Kidney tubule cell (primary cell): ENCODE measurements at places on chromosomes 1 and 21.

DNA sequence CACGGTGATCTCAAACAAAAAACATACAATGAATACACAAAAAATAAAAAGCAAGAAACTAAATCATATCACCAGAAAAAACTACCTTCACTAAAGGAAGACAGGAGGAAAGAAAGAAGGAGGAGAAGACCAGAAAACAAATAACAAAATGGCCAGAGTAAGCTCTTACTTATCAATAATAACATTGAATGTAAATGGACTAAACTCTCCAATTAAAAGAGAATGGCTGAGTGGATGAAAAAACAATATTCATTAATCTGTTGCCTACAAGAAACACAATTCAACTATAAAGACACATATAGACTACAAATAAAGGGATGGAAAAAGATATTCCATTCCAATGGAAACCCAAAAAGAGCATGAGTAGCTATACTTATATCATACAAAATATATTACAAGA lies 27.2 kb downstream of the LRIF1 start:
- DNase-seq: no peak

- no peak for DNase-seq
Measured at GRCh38 chr1:152739841-152740240, 18.0 kb upstream of the KPRP start.

- DNase-seq: no peak
Measured at GRCh38 chr1:145979746-145980456, 15.4 kb downstream of the POLR3GL start.

GRCh38 chr1:20626524-20626923 lies 6.7 kb upstream of the PINK1 start:
- no peak for DNase-seq

- no peak for DNase-seq
Measured at GRCh38 chr1:160625725-160626498, 20.9 kb downstream of the SLAMF1 start.

DNA sequence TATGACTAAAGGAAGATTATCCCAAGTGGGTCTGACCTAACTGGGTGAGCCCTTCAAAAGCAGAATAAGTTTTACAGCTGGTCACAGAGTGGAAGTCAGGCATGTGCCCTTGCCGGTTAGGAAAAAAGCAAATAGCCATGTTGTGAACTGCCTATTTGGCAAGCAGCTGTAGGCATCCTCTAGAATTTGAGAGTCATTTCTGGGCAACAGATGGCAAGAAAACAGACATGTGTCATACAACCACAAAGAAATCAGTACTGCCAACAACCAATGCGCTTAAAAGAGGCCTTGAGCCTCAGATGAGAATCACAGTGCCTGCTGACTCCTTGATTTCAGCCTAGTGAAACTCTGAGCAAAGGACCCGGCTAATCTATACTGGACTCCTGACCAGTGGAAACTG lies 26.8 kb downstream of the LRRC53 start:
- peak; percentile 1 for DNase-seq

DNA sequence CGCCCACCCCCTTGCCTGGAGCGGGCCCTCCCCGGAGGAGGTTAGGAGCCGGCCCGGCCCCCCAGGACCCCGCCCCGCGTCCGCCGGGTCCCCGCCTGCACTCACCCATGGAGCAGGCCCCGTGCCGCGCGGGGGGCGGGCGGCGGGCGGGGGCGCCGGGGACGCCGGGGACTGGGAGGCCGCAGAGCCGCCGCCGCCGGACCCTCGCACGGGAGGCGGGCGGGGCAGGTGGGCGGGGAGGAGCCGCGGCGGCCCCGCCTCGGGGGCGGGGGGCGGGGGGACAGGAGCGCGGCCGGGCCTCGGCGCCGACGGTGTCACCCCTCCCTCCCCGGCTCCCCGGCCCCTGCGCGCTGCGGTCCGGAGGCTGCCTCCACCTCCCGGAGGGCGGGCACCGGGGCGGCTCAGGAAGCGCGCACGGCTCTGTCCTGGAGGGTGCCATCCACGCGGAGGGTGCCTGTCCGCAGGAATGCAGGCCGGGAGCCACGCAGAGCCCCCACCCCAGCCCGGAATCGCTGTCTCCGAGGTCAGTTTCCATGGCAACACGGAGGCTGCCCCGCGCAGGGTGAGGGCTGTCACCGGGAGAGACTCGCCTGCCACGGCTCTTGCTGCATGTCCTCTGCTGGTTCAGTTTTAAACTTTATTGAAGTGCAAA lies 5.9 kb upstream of the PLEKHG5 start:
- peak; percentile 65 for DNase-seq

DNA sequence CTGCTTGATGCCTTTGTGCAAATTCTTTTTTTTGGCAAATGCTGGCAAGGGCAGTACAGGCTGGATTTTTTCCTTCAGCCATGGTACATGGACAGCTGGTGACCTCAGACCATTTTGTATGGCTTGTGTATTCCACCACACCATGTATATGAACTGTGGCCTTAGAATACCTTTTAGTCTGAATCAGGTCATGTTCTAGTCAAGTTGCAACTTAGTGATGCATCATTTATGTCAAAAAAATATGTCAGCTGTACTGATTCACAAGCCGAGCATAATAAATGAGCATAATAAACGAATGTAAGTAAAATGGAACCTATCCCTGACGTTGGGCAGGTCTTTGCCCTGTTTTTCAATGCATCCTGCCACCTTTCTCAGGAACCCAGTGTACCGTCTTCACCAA lies 219.7 kb upstream of the RUNX1 start:
- DNase-seq: no peak
